ENCODE measurements at places on chromosomes 4 and X.

DNA sequence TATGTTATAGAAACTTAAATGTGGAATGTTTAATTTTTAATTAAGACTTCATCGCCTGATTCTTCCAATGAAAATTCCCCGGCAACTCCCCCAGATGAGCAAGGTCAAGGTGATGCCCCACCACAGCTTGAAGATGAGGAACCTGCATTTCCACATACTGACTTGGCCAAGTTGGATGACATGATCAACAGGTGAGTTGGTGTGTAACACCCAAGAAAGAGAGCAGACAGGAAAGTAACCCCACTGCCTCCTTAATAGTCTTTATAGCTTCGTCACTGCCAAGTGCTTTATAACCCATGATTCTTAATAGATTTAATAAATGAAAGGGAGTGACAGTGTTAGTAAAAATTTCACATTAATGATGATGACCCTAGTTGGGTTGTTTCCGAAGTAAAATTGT, 43.7 kb downstream of the USP9X start:
- no peak for DNase-seq
- no peak overlapping the region for H3K4me3 ChIP-seq
- H3K36me3 ChIP-seq, result peaks cover 13% of the 10 kb centered on the region
- no peak overlapping the region for H3K27ac ChIP-seq
- H3K4me1 ChIP-seq, result no peaks in the 10 kb centered on the region

DNA sequence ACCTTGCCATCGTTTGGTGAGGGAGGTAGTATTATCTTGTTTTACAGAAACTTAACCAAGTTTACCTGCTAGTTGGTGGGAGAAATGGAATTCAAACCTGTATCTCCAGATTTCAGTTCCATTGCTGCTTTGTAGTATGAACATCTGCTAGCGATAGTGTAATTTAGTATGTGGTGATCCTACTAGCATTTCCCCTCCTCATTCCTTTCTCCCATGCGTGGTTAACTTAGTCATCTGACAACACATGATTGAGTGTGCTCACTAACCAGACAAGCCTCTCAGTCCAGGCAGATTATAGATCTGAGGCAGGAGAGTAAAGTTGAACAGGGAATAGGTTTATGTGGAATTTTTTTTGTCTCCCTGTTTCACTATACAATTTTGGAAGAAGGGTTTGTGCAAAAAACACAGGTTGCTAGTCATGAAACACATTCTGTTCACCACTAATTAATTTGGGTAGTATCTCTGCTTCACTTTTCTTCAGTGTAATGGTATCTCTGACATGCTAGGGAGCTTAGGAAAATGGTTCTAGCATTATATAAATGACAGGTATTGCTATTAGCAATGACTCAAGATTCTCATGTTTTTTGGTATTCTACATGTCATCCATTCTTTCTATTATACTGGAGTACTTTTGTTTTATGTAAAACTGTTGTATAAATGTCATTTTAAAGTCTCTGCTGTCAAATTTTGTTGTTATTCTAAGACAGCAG, 21.7 kb downstream of the RBPJ start:
- peak overlapping the region; percentile 85 for H3K27ac ChIP-seq
- no peaks in the 10 kb centered on the region for H3K27me3 ChIP-seq
- peaks cover 7% of the 10 kb centered on the region for H3K36me3 ChIP-seq
- peaks cover 34% of the 10 kb centered on the region for H3K4me1 ChIP-seq
- DNase-seq, result no peak
- peak overlapping the region; percentile 23 for H3K4me3 ChIP-seq

DNA sequence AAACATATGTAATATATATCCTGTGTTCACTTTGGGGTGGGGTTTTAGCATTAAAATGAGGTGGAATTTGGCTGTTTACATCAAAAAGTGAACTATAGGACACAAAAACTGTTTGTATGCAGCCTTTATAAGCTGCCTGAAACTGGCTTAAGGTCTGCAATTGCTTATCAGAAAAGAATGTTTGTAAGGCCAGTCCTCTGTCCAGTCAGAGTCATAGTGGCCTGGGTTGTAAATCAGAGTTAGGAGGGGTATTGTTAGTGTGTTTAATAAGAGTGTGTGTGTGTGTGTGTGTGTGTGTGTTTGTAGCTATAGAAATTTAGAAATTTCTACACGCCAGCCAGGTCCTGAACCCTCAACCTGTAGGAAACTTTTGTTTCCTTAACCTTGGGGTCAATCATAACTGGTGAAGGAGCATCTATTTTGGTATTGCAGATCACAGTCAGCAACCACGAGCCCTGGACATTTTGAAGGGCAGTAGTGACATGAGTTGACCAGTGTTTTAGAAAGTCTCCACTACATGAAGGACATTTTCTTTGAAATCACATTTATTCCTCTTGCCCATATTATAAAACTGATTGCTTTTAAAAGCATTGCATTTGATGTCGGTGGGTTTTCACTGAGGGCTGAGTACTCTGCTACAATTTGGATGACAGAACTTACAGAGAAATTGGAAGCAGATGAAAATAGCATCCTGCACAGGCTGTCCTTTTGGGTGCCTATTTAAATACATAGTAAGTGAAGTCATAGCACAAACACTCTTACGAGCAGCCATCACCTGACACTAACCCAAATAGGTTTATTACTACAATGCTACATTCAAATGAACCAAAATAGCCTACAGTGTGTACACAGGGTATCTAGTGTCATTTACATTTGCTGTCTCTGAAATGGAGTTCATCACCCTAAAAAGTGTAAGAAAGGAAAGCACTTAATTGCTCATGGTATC, 11.2 kb upstream of the TMEM154 start:
- no peak for DNase-seq
- no peak overlapping the region for H3K27ac ChIP-seq
- H3K4me3 ChIP-seq, result no peak overlapping the region
- no peaks in the 10 kb centered on the region for H3K36me3 ChIP-seq

GRCh38 chr4:38062088-38062775, 102.0 kb downstream of the PTTG2 start:
- peaks cover 13% of the 10 kb centered on the region for H3K36me3 ChIP-seq
- DNase-seq, result no peak
- peak overlapping the region; percentile 79 for H3K27ac ChIP-seq
- no peaks in the 10 kb centered on the region for H3K27me3 ChIP-seq

- peak overlapping the region; percentile 90 for H3K27ac ChIP-seq
- H3K27me3 ChIP-seq, result peaks cover 5% of the 10 kb centered on the region
Measured at GRCh38 chrX:323721-324628, 5.4 kb upstream of the GTPBP6 start.

DNA sequence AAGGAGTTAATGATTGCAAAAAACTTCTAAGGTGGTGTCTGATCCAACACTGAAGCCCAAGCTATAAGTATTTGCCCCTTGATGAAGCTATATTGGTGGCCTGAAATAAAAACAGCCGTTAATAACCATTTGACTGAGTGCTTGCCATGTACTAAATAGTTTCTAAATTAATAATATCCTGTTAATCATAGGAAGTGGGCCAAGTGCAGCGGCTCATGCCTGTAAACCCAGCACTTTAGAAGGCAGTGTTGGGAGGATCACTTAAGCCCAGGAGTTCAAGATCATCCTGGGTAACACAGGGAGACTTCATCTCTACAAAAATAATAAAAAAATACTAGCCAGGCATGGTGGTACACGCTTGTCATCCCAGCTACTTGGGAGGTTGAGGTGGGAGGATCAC, 8.3 kb downstream of the NDP start:
- no peak for DNase-seq
- H3K36me3 ChIP-seq, result no peaks in the 10 kb centered on the region
- no peak overlapping the region for H3K4me3 ChIP-seq
- H3K27me3 ChIP-seq, result no peaks in the 10 kb centered on the region
- H3K4me1 ChIP-seq, result no peaks in the 10 kb centered on the region

DNA sequence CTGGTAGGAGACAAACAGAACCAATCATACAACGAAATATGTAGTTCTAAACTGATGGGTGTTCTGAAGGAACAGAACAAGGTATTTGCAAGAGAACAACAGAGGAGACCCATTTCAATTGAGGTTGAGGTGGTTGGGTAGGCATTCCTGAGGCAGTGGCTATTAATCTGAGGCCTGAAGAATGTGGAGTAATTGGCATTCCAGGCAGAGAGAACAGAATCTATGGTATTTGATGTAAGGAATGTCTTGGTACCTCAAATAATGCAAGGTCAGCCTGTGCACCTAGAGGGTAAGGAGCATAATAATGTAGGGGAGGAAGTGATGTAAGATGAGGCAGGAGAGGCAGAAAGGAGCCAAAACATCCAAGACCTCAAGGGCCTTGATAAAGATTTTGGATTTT, 109.5 kb upstream of the TEX13C start:
- H3K36me3 ChIP-seq, result no peaks in the 10 kb centered on the region
- H3K27ac ChIP-seq, result no peak overlapping the region
- peaks cover 7% of the 10 kb centered on the region for H3K4me1 ChIP-seq
- no peak overlapping the region for H3K4me3 ChIP-seq
- DNase-seq, result no peak

- H3K27ac ChIP-seq, result no peak overlapping the region
- no peak for DNase-seq
- no peaks in the 10 kb centered on the region for H3K27me3 ChIP-seq
- H3K4me3 ChIP-seq, result no peak overlapping the region
- no peaks in the 10 kb centered on the region for H3K36me3 ChIP-seq
- no peaks in the 10 kb centered on the region for H3K4me1 ChIP-seq
Measured at GRCh38 chr4:76276813-76277212, 25.3 kb downstream of the FAM47E start.

DNA sequence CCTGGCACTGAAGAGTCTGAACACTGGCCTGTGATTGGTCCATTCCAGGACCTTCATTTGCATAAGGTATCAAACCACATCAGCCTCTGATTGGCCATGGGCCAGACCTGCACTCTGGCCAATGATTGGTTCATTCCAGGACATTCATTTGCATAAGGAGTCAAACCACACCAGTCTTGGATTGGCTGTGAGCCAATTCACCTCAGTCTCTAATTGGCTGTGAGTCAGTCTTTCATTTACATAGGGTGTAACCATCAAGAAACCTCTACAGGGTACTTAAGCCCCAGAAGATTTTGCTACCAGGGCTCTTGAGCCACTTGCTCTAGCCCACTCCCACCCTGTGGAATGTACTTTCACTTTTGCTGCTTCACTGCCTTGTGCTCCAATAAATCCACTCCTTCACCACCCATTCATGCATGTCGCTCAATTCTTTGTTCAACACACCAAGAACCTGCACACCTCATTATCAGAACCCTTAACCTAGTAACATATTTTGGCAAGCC, 14.2 kb upstream of the HERC5 start:
- H3K27ac ChIP-seq, result no peak overlapping the region
- H3K4me1 ChIP-seq, result no peaks in the 10 kb centered on the region
- H3K4me3 ChIP-seq, result no peak overlapping the region

DNA sequence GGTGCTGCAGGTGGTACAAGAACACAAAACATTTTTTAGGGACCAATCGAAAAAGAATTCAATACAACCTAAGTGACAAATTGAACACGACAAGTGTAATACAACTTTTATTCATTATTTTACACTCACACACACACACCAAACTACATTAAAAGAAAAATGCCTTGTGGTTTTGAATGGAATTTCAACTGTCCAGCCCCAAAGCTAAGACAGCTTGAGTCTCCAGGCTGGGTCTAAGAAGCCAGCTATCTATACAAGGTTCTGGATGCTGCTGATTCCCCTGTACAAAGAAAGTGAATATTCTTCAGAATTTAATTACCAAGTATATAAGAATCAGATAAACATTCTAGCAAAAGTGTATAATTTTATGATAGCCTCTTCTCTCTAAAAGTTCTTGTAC, 118.2 kb downstream of the PPP3CA start:
- no peak overlapping the region for H3K4me3 ChIP-seq
- no peaks in the 10 kb centered on the region for H3K27me3 ChIP-seq
- no peaks in the 10 kb centered on the region for H3K36me3 ChIP-seq
- H3K27ac ChIP-seq, result no peak overlapping the region

- peaks cover 13% of the 10 kb centered on the region for H3K36me3 ChIP-seq
- H3K27me3 ChIP-seq, result no peaks in the 10 kb centered on the region
- no peak for DNase-seq
- peak overlapping the region; percentile 88 for H3K4me3 ChIP-seq
- peak overlapping the region; percentile 99 for H3K27ac ChIP-seq
Measured at GRCh38 chr4:163164591-163164990, 2.1 kb downstream of the NAF1 start.

DNA sequence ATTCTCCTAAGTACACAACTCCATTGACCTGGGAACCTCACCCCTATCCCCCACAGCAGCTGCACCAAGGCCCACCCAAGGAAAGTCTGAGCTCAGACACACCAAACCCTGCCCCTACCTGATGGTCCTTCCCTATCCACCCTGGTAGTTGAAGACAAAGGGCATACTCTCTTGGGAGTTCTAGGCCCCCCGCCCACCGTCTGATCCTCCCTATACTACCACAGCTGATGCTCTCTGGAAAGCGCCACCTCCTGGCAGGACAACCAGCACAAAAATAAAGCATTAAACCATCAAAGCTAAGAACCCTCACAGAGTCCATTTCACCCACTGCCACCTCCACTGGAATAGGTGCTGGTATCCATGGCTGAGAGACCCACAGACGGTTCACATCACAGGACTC, 83.6 kb downstream of the ANAPC10 start:
- DNase-seq, result no peak
- H3K4me1 ChIP-seq, result peaks cover 10% of the 10 kb centered on the region
- H3K36me3 ChIP-seq, result peaks cover 17% of the 10 kb centered on the region
- no peak overlapping the region for H3K27ac ChIP-seq
- no peak overlapping the region for H3K4me3 ChIP-seq
- no peaks in the 10 kb centered on the region for H3K27me3 ChIP-seq

DNA sequence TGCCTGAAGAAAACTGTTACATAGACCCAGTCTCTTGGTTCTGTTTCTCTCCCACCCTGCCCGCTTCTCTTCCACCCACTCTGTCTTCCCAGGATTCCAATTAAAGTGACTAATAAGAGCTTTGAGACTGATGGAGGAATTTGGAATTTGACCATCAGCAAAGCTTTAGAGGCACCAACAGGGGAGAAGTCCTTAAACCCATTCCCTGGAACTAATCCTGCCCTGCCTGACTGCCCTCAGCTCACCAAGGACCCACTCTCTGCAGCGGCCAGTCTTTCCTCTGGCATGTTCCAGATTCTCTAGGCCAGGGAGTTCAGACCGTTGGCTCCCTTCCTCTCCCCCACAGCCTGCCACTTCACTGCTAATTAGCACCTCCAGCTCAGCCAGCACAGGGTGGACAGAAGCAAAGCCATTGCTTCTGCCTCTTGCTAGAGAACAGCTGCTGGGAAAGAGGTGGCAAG, 23.9 kb downstream of the SCD5 start:
- H3K27me3 ChIP-seq, result no peaks in the 10 kb centered on the region
- H3K4me1 ChIP-seq, result peaks cover 31% of the 10 kb centered on the region
- H3K27ac ChIP-seq, result no peak overlapping the region

GRCh38 chr4:154566639-154567204, 3.9 kb downstream of the FGB start:
- no peaks in the 10 kb centered on the region for H3K36me3 ChIP-seq
- no peaks in the 10 kb centered on the region for H3K4me1 ChIP-seq
- no peak overlapping the region for H3K27ac ChIP-seq
- no peak for DNase-seq
- H3K27me3 ChIP-seq, result peaks cover 3% of the 10 kb centered on the region
- no peak overlapping the region for H3K4me3 ChIP-seq

- H3K27ac ChIP-seq, result peak overlapping the region; percentile 92
- H3K27me3 ChIP-seq, result no peaks in the 10 kb centered on the region
- no peak for DNase-seq
- H3K4me1 ChIP-seq, result peaks cover 57% of the 10 kb centered on the region
- no peak overlapping the region for H3K4me3 ChIP-seq
Measured at GRCh38 chr4:38162240-38162784, 202.1 kb downstream of the PTTG2 start.

GRCh38 chrX:1481636-1482529, 29.2 kb upstream of the ASMTL start:
- peaks cover 8% of the 10 kb centered on the region for H3K4me1 ChIP-seq
- H3K4me3 ChIP-seq, result peak overlapping the region; percentile 81
- DNase-seq, result peak; percentile 65
- no peaks in the 10 kb centered on the region for H3K36me3 ChIP-seq
